Upper lobe of left lung (tissue), 6 donors: ENCODE measurements at places on chromosomes 2 and 18. TPM values are rescaled to one million over a fixed set of nuclear protein-coding genes. Genes with fewer than 3 reads are reported as not detected.

- DNase-seq = no peak
Observed at GRCh38 chr18:58803978-58804377, 60.7 kb upstream of the ZNF532 start.

ABHD1 gene
- total RNA-seq = not detected

SERPINB13 gene
- not detected for total RNA-seq

PHLPP1 gene
- total RNA-seq = 8.2 TPM
